ENCODE measurements at places on chromosomes 6 and 20. TPM values are rescaled to one million over a fixed set of nuclear protein-coding genes. Genes with fewer than 3 reads are reported as not detected.

The WFDC12 gene
- total RNA-seq, result not detected

GRCh38 chr6:40320947-40321346, 266.2 kb downstream of the LRFN2 start:
- no peak for DNase-seq

GRCh38 chr20:57857969-57858368, 148.2 kb upstream of the PMEPA1 start:
- DNase-seq, result no peak

- DNase-seq, result no peak
These were observed 140.1 kb upstream of the LRFN2 start for GRCh38 chr6:40727271-40727670.

DNA sequence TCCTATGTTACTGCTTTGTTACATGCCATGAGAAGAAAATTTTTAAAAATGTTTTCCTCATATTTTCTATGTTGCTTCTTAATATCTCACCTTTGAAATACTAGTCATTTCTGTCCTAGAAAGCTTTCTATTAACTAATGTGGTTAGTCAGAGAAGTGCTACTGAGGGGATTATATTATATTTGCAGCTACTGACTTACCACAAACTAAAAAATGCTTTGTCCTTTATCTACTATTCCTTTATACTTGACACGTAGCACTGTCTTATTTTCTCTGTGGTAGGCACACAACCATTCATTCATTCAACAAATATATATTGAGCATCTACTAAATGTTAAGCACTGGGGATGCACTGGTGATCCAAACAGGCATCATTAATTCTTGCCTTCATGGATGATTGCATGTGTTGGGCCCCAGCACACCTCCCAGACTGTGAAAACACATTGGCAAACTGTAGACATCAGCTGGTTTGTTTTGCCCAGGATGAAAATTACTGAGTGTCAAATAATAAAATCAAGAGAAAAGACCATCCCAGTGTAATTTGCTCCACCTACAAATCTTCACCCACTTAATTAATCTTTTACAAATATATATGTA, 10.7 kb upstream of the MLIP start:
- no peak for DNase-seq

Measured in SJCRH30 (cell line).